ENCODE measurements at places on chromosomes 1 and 21.

DNA sequence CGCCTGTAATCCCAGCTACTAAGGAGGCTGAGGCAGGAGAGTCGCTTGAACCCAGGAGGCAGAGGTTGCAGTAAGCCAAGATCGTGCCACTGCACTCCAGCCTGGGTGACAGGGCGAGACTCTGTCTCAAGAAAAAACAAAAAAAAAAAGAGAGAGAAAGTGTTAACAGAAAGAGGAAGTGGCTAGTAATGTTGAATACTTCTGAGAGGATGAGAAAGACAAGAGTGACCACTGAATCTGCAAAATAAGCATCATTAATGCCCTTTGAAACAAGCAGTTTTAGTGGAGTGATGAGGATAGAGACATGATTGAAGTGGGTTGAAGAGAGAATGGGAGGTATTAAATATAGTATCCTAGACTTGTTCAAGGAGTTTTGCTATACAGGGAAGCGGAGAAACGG, 11.7 kb downstream of the MPZ start:
- no peak for DNase-seq

DNA sequence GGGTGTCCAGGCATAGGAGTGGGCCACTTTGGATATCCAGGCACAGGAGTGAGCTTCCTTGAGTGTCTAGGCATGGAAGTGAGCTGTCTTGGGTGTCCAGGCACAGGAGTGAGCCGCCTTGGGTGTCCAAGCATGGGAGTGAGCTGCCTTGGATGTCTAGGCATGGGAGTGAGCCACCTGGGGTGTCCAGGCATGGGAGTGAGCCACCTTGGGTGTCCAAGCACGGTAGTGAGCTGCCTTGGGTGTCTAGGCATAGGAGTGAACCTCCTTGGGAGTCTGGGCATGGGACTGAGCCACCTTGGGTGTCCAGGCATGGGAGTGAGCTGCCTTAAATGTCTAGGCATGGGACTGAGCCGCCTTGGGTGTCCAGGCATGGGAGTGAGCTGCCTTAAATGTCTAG, 146.3 kb downstream of the C1orf94 start:
- no peak for DNase-seq

- no peak for DNase-seq
Observed at GRCh38 chr1:172599912-172600311, 59.0 kb upstream of the FASLG start.

GRCh38 chr1:65625528-65625927, 167.2 kb upstream of the PDE4B start:
- DNase-seq: no peak

- no peak for DNase-seq
Observed at GRCh38 chr1:67886076-67886475, 52.8 kb upstream of the GNG12 start.

DNA sequence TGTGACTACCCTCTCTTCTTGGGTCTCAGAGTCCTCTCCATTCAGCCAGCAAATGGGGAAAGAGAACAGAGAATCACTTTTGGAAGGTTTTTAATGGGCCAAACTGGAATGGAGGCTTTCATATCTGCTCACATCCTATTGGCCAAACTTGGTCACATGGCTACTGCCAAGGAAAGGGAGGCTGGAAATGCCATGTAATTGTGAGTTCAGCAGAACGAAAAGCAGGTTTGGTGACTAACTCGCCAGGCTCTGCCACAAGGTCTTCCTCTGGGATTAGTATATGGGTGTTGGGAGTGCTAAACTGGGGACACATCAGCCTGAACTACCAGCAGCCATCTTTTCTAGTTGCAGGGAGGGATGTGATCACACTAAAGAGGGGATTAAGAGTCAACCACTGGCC, 19.2 kb downstream of the RD3 start:
- no peak for DNase-seq

DNA sequence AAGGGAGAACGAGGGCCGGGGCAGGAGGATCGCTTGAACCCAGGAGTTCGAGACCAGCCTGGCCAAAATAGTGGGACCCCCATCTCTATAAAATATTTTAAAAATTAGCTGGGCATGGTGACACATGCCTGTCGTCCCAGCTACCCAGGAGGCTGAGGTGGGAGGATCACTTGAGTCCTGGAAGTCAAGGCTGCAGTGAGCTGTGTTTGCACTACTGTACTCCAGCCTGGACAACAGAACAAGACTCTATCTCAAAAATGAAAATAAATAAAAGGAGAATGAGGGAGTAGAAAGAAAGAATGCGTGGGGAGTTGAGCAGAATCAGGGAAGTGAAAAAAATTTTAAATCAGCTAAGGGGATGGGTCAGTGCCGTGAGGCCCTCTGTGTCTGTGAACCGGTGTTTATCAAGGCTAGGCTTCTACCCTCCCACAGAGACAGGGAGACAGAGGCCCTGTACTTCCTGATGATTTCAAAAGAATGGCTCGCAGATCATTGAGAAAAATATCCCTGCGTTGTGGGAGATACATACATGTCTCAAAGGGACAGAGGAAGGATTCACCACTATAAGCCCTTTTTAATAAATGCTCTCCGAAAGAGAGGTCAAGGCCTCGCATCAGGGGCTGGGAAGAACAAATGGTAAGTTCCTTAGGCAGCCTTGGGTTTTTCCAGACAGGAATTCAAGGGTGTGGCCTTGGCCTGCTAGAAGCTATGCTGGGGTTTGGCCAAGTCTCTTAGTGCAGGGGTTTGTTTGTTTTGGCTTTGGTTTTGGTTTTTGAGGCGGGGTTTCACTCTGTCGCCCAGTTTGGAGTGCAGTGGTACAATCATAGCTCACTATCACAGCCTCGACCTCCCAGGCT, 20.7 kb downstream of the IL10RB start:
- no peak for DNase-seq

GRCh38 chr1:230556453-230556852, 85.8 kb upstream of the COG2 start:
- DNase-seq: no peak

Measured in NK-92 treated with Interleukin-12 subunit alpha and Interleukin-12 subunit beta, amount 100 ng/mL, for 24 hours (cell line).